Activated T-helper 1 cell treated with anti-CD3 and anti-CD28 coated beads, Interleukin-12 subunit alpha, Interleukin-12 subunit beta, Interleukin-2, Interleukin-4 antibody, amounts not matched to agents 30 ng/mL and 10 ng/mL and 1 ng/mL, durations not matched to agents 14 hours and 24 hours and 36 hours (primary cell): ENCODE measurements at places on chromosomes 1 and 21. TPM values are rescaled to one million over a fixed set of nuclear protein-coding genes. Genes with fewer than 3 reads are reported as not detected.

DNA sequence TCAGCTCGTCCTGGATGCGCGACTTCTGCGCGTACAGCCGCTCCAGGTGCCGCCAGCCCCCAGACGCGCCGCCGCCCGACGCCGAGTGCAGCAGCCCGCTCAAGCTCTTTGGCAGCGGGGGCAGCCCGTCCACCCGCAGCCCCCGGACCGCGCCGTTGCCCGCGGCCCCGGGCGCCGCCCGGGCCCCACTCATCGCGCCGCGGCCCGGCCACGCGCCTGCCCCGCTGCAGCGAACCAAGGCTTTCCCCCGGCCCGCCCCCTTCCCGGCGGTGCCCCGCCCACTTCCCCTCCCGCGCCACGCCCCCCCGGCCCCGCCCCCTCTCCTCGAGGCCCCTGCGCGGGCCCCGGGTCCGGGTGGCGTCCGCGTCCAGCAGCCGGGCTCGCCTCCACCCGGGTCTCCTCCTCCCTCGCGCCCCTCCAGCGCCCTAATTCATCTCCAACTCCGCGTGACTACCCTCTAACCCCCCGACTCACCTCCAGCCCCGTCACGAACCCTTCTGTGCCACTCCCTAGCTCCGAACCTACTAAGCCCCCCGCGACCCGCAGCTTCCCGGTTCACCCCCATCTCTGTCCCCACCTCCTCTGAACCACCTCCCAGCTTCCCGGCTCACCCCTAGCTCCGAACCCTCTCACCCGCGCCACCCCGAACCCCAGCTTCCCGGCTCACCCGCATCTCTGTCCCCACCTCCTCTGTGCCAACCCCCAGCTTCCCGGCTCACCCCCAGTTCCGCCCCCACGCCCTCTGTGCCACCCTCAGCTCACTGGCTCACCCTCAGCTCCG, at the start of gene FAM89A:
FAM89A (minus strand) TSS at position 236 of the 781 bp plus-strand sequence; CDS start at position 193, 43 bp downstream.
- peak within 1 kb of the TSS; percentile 84 for H3K4me3 ChIP-seq
- H3K36me3 ChIP-seq, result peaks cover 7% of the 10 kb centered on the region
- DNase-seq, result peak; percentile 57
- H3K27ac ChIP-seq, result peak within 1 kb of the TSS; percentile 77
- H3K27me3 ChIP-seq, result peaks cover 40% of the 10 kb centered on the region

DNA sequence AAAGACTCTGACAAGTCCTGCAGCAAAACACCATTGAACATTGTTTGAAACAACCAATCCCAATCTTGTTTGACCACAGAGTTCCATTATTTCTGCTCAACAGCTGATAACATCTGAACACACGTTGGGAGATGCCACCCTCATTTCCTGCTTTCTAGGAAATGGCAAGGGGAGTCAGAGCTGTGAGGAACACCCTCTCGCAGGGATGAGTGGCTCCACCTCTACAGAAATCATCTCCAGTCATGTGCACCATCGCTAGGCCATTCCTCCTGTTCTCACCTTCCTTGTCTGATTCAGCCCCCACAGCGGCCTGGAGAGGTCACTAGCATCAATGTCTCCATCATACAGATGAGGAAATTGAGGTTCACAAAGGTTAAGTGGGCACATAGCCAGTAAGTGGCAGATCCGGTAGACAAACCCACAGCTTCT, 22.4 kb upstream of the RUNX3 start:
- H3K36me3 ChIP-seq, result peaks cover 62% of the 10 kb centered on the region
- H3K27ac ChIP-seq, result peak overlapping the region; percentile 85
- peak overlapping the region; percentile 73 for H3K4me3 ChIP-seq
- no peak for DNase-seq
- H3K27me3 ChIP-seq, result no peaks in the 10 kb centered on the region

GRCh38 chr1:19892628-19893168, 10.5 kb downstream of the OTUD3 start:
- H3K27ac ChIP-seq, result peak overlapping the region; percentile 1
- peaks cover 32% of the 10 kb centered on the region for H3K36me3 ChIP-seq
- DNase-seq, result no peak
- no peak overlapping the region for H3K4me3 ChIP-seq
- H3K27me3 ChIP-seq, result no peaks in the 10 kb centered on the region
- peaks cover 18% of the 10 kb centered on the region for H3K4me1 ChIP-seq

GRCh38 chr1:27302612-27303011, 19.4 kb upstream of the TMEM222 start:
- H3K36me3 ChIP-seq, result peaks cover 6% of the 10 kb centered on the region
- no peak overlapping the region for H3K4me3 ChIP-seq
- H3K27ac ChIP-seq, result no peak overlapping the region
- H3K4me1 ChIP-seq, result peaks cover 4% of the 10 kb centered on the region

GRCh38 chr1:22527555-22528296, 35.6 kb upstream of the EPHA8 start:
- no peak overlapping the region for H3K4me3 ChIP-seq
- H3K36me3 ChIP-seq, result peaks cover 19% of the 10 kb centered on the region
- H3K4me1 ChIP-seq, result no peaks in the 10 kb centered on the region
- H3K27me3 ChIP-seq, result no peaks in the 10 kb centered on the region

- no peak overlapping the region for H3K27ac ChIP-seq
- H3K27me3 ChIP-seq, result no peaks in the 10 kb centered on the region
- DNase-seq, result no peak
- H3K36me3 ChIP-seq, result peaks cover 2% of the 10 kb centered on the region
These were observed 25.2 kb upstream of the MAP3K7CL start for GRCh38 chr21:29105218-29105617.

GRCh38 chr1:866095-866494, 57.6 kb upstream of the SAMD11 start:
- peaks cover 26% of the 10 kb centered on the region for H3K27me3 ChIP-seq
- no peak overlapping the region for H3K27ac ChIP-seq
- DNase-seq, result no peak
- no peaks in the 10 kb centered on the region for H3K36me3 ChIP-seq
- H3K4me1 ChIP-seq, result peaks cover 8% of the 10 kb centered on the region

- no peak overlapping the region for H3K4me3 ChIP-seq
- no peaks in the 10 kb centered on the region for H3K27me3 ChIP-seq
- no peak for DNase-seq
- H3K27ac ChIP-seq, result no peak overlapping the region
- peaks cover 18% of the 10 kb centered on the region for H3K36me3 ChIP-seq
These were observed 14.5 kb downstream of the AIDA start for GRCh38 chr1:222697826-222698225.

DNA sequence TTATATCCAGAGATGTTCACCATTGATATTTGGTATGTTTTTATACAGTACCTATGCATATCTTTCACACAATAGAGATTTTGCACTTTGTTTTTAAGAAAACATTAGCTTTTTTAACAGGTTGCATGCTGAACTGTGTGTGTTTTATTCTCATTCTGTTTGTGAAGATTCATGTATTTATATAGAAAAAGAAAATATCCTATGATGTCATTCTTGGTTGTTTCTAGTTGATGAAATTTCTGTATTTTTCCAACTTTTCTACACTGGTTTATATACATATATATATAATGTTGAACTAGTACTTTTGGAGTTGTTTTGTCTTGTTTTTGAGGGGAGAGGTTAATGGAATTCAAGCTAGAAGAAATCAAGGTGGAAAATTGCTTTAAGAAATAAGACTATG, 143.8 kb downstream of the MATN1 start:
- no peak for DNase-seq
- H3K4me1 ChIP-seq, result no peaks in the 10 kb centered on the region
- no peaks in the 10 kb centered on the region for H3K36me3 ChIP-seq
- H3K27me3 ChIP-seq, result no peaks in the 10 kb centered on the region
- H3K27ac ChIP-seq, result no peak overlapping the region

- H3K27ac ChIP-seq, result no peak overlapping the region
- peaks cover 10% of the 10 kb centered on the region for H3K4me1 ChIP-seq
- DNase-seq, result no peak
- H3K4me3 ChIP-seq, result no peak overlapping the region
These were observed 16.1 kb upstream of the XPR1 start for GRCh38 chr1:180615493-180616290.

The NBPF19 gene
- total RNA-seq, result 16.7 and 21.2 TPM in 2 replicates

- no peaks in the 10 kb centered on the region for H3K36me3 ChIP-seq
- no peaks in the 10 kb centered on the region for H3K27me3 ChIP-seq
These were observed 514 bp upstream of the FAAP20 start for GRCh38 chr1:2194898-2195673.

- H3K4me1 ChIP-seq, result peaks cover 26% of the 10 kb centered on the region
- H3K27me3 ChIP-seq, result no peaks in the 10 kb centered on the region
- no peak for DNase-seq
- H3K36me3 ChIP-seq, result peaks cover 18% of the 10 kb centered on the region
- no peak overlapping the region for H3K27ac ChIP-seq
These were observed 5.0 kb downstream of the STX12 start for GRCh38 chr1:27778056-27778455.

GRCh38 chr1:87024936-87025540, 110.6 kb downstream of the HS2ST1 start:
- no peaks in the 10 kb centered on the region for H3K27me3 ChIP-seq
- no peak overlapping the region for H3K4me3 ChIP-seq
- no peaks in the 10 kb centered on the region for H3K4me1 ChIP-seq

GRCh38 chr1:177631770-177632169, 338.1 kb downstream of the SEC16B start:
- H3K36me3 ChIP-seq, result no peaks in the 10 kb centered on the region
- no peak overlapping the region for H3K4me3 ChIP-seq
- DNase-seq, result no peak
- H3K27me3 ChIP-seq, result no peaks in the 10 kb centered on the region
- no peak overlapping the region for H3K27ac ChIP-seq

GRCh38 chr1:113857776-113858175, 13.7 kb downstream of the PTPN22 start:
- peaks cover 57% of the 10 kb centered on the region for H3K36me3 ChIP-seq
- no peak overlapping the region for H3K27ac ChIP-seq
- DNase-seq, result no peak
- H3K27me3 ChIP-seq, result no peaks in the 10 kb centered on the region

DNA sequence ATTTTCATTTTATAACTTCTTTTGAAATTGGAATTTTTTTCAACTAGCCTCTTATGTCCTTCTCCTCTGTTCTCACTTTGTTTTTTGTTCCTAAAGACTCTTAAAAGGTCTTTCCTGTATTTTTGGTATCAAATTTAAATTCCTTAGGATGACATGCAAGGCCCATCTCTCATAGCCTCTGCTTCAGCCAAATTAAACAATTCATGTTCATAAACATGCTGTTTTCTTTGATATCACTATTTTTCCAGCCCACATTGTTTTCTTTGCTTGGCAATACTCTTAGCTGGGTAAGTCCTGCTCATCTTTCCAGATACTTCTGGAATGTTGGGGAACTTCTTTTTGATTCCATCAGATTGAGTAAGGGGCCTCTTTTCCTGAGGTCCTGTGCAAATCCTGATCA, 55.8 kb upstream of the GPR88 start:
- peaks cover 31% of the 10 kb centered on the region for H3K36me3 ChIP-seq
- no peaks in the 10 kb centered on the region for H3K4me1 ChIP-seq
- no peak overlapping the region for H3K4me3 ChIP-seq
- H3K27ac ChIP-seq, result no peak overlapping the region
- no peak for DNase-seq
- H3K27me3 ChIP-seq, result no peaks in the 10 kb centered on the region

The CELA3B gene
- total RNA-seq, result not detected in 2 replicates

The AMY1C gene
- not detected in 2 replicates for total RNA-seq

GRCh38 chr21:17981060-17981740, 162.0 kb upstream of the C21orf91 start:
- no peaks in the 10 kb centered on the region for H3K27me3 ChIP-seq
- H3K4me1 ChIP-seq, result no peaks in the 10 kb centered on the region

The B3GALT2 gene
- 0.13 TPM in 1 of 2 replicates, not detected in the other for total RNA-seq

The TMEM222 gene
- total RNA-seq, result 44.3 and 47.4 TPM in 2 replicates

- no peak for DNase-seq
These were observed 202.9 kb downstream of the FMN2 start for GRCh38 chr1:240294566-240294965.

The TMEM269 gene
- 0.12 and 0.29 TPM in 2 replicates for total RNA-seq

DNA sequence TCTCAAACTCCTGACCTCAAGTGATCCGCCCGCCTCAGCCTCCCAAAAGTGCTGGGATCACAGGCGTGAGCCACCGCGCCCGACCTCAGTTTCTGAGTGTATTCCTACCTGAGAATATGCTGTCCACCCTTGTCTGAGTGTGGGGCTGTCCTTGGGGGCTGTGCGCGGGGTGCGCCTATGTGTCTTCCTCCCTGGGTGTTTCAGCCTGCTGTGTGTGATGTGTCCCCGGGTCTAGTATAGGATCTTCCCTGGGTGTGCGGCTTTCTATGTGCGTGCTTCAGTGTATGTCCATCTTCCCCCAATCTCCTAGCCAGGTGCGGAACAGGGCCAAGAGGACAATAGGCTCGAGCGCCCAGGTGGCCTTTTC, 8.3 kb upstream of the ID3 start:
- no peak overlapping the region for H3K27ac ChIP-seq
- no peak for DNase-seq
- no peak overlapping the region for H3K4me3 ChIP-seq
- peaks cover 17% of the 10 kb centered on the region for H3K4me1 ChIP-seq
- H3K36me3 ChIP-seq, result peaks cover 2% of the 10 kb centered on the region
- H3K27me3 ChIP-seq, result peaks cover 68% of the 10 kb centered on the region

The PAQR6 gene
- total RNA-seq, result 5.0 and 5.2 TPM in 2 replicates

DNA sequence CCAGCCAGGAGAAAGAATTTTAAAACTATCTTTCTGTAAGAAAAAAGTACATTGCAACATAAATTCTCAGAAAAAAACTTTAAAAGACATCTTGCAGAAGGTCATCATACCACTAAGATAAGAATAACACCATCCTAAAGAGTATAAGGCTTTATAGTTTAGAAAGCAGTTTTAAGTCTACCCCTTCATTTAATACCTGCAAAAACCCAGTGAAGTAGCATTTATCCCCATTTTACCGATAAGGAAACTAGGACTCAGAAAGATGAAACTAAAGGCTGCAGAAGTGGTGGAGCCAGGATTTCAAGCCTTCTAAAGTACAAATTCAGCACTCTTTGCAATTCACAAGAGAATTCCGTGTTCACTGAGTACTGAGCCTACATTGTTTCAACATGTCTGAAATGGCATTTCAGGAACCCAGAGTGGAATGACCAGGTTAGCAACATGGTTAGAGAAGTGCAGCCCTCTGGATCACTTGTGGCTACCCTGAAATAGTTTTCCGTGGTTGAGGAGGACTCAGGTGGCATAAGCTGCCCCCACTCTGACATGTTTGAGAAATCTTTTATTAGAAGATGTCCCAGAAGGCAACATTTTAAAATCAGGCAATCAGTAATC, 6.7 kb downstream of the MYCL start:
- H3K27ac ChIP-seq, result no peak overlapping the region
- no peaks in the 10 kb centered on the region for H3K36me3 ChIP-seq
- H3K4me3 ChIP-seq, result no peak overlapping the region

DNA sequence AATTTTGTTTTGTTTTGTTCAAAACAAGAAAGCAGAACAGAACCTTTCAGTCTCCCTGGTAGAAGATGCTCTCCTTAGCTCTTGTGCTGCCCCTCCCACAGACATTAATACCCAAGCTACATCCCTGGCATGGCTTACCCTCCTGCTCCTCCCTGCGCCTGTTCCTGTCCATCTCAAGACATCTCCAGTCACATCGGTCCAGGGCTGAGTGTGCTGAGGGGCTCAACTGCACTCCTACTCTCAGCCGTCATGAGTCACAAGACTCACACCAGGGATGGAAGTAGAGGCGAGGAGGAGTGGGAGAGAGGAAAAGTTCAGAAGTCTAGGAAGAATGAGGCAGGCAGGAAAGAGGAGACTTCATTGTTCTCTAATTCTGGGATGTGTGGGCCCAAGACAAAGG, 9.2 kb upstream of the TACSTD2 start:
- H3K27ac ChIP-seq, result no peak overlapping the region
- peaks cover 2% of the 10 kb centered on the region for H3K36me3 ChIP-seq
- H3K27me3 ChIP-seq, result peaks cover 61% of the 10 kb centered on the region
- H3K4me1 ChIP-seq, result peaks cover 23% of the 10 kb centered on the region
- no peak for DNase-seq

The SLAMF7 gene
- 43.7 and 53.6 TPM in 2 replicates for total RNA-seq
